ENCODE measurements at places on chromosomes 2 and 18.

- no peak for DNase-seq
These were observed 384.5 kb upstream of the MMADHC start for GRCh38 chr2:149972066-149972465.

- DNase-seq = no peak
These were observed 31.6 kb downstream of the BAZ2B start for GRCh38 chr2:159584796-159585195.

DNA sequence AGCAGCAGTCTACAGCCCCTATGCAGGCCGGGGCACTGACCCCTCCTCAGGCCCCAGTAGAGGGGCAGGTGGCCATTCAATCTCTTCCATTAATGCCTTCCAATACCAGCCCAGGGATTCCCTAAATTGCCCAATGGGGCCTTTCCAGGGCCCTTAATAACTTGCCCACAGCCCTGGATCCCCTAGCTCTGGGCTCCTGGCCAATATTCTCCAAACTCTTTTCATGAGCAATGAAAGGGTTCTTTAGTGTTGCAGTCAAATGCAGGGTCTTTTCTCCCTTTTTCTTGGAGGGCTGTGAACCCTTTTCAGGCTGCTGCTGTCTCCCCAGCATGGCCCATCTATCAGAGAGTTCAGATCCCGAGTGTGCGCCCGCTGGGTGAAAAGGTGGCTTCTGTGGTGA, 41.3 kb upstream of the SLC1A4 start:
- DNase-seq = no peak

- DNase-seq = no peak
These were observed 41.7 kb downstream of the NLRC4 start for GRCh38 chr2:32222966-32223365.

GRCh38 chr18:24219561-24220317, 80.9 kb downstream of the CABYR start:
- no peak for DNase-seq

GRCh38 chr2:131588152-131588873, 60.6 kb downstream of the CCDC74A start:
- no peak for DNase-seq

GRCh38 chr18:12060182-12060870, 33.3 kb upstream of the ANKRD62 start:
- DNase-seq = no peak

DNA sequence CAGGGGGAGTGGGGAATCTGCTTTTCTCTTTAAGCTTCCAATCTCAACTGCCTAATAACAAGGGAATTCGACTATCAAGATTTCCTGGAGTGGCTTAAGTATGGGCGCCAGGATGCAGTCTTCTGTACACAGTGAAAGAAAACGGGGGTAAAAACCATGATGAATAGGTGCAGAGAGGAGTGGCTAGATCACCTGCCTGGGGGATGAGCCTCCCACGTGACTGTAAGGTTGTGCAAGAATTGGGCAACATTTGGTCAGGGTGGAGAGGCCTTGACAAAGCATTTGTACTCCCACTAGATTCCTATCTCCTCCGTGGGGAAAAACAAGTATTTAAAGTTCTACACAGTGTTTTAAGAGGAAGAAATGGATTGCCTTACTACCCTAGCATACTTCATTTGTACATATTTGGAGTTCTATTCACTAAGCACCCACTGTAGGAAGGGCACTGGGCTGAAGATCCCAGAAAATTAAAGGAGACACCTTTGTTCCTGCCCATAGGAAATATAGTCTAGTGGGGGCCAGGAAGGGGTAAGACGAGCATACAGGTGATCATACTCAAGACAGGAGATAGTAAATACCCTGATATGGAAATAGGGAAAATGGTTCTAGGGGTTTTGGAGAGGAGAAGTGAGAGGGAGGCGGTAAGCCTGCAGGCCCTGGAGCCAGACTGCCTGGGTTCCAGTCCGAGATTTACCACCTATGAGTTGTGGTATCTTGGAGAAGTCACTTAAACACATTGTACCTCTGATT, 29.2 kb downstream of the EPAS1 start:
- no peak for DNase-seq

GRCh38 chr2:89767572-89768435, 1076.3 kb downstream of the RPIA start:
- DNase-seq = no peak
